ENCODE measurements at places on chromosomes 1 and 21.
A peak's percentile ranks its signal among the peaks of the same experiment; 100 is the strongest.

DNA sequence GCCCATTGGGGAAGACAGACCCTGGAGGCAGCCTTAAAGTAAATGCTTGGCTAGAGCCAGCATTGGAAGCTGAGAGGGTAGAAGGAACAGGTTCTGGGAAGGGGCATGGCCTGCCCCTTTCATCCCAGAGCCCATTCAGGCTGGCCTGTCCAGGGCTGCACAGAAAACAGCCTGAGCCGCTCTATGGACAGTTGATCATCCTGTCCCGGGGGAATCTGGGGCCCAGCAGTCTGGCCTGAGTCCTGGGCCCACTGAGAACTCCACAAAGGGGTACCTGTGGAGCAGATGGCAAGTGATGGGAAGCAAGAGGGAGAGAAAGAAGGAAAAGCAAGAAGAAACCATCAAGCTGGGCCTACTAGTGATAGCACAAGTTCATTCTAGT lies 13.2 kb downstream of the TMEM81 start:
- no peak for DNase-seq

- no peak for DNase-seq
Measured at GRCh38 chr1:53662169-53662568, 76.8 kb downstream of the GLIS1 start.

GRCh38 chr1:212495766-212496494 lies 63.2 kb downstream of the NENF start:
- DNase-seq: no peak

- DNase-seq: no peak
Measured at GRCh38 chr1:145991735-145992412, 4.5 kb downstream of the TXNIP start.

GRCh38 chr1:175922254-175922881 lies 179.0 kb upstream of the TNR start:
- DNase-seq: no peak

DNA sequence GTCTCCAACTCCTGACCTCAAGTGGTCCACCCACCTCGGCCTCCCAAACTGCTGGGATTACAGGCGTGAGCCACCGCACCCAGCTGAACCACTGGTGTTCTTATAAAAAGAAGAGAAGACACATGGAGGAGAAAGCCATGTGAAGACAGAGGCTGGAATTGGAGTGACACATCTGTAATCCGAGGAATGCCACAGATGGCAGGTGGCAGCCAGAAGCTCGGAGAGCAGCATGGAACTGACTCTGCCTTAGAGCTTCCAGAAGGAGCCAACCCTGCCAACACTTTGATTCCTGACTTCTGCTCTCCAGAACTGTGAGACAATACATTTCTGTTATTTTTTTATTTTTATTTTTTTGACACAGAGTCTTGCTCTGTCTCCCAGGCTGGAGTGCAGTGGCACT lies 59.0 kb upstream of the ATP2B4 start:
- DNase-seq: no peak

DNA sequence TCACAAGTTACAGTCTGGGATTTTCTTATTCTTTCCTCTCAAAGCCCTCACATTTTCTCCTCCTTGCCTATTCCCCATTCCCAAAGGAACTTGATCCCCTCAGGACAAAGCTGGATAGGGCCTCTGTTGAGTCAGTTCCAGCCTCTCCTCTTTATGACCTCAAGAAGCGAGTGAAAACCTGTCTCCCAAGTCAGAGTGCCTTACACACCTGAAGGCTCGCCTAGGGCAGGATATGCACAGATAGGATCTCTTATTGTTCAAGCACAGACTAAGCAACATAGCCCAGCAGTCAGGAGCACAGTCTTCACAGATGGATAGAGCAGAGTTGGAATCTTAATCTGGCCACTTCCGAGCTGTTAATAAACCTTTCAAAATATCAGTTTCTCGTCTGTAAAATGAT lies 60.8 kb upstream of the PRRC2C start:
- no peak for DNase-seq

- DNase-seq: peak; percentile 9
Measured at GRCh38 chr1:110150330-110151174, at the start of gene SLC6A17. Gene SLC6A17 (plus strand): TSS chr1:110150494. CDS start chr1:110166930, 16,436 bp downstream.

GRCh38 chr21:25490742-25491141 lies 116.5 kb downstream of the MRPL39 start:
- no peak for DNase-seq

DNA sequence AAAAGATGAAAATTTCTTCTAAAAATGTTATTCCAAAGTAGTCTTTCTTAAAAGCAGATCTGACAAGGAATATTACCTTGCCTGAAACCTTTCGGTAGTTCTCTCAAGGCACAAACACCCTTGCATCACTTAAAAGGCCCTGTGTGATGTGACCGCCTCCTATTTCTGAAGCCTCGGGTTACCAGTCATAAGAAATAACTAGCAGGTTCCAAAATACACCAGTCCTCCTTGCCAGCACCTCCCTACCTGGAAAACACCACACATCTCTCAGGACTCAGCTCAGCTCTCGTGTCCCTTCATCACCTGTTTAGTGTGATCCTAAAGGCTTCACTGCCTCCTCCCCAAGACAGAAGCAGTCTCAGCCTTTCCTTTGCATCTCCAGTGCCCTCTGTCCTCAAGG lies 35.7 kb downstream of the SERBP1 start:
- DNase-seq: no peak

DNA sequence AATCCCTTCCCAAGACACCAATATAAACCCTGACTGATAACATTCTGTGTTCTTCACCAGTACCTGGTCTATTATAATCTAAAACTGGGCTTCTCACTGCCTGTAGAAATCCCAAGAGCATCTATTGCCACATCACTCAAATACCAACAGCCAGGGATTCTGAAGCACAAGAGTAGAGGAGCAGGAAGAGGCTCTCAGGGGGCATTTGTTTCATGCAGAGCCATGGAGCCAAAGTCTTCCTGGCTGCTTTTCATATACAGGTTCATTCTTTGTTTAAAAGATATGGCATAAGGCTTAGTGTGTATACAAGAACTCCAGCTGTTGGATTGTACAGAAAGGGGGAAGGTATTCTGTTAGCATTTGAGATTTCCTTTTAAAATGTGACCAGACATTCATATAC lies 38.2 kb upstream of the USH2A start:
- no peak for DNase-seq

All from activated naive CD4-positive, alpha-beta T cell treated with Interleukin-2 at 50 U/mL for 16 hours (primary cell).